ENCODE measurements at places on chromosomes 12 and 14.

- DNase-seq, result no peak
Observed at GRCh38 chr14:68819260-68819691, 26.4 kb upstream of the ZFP36L1 start.

DNA sequence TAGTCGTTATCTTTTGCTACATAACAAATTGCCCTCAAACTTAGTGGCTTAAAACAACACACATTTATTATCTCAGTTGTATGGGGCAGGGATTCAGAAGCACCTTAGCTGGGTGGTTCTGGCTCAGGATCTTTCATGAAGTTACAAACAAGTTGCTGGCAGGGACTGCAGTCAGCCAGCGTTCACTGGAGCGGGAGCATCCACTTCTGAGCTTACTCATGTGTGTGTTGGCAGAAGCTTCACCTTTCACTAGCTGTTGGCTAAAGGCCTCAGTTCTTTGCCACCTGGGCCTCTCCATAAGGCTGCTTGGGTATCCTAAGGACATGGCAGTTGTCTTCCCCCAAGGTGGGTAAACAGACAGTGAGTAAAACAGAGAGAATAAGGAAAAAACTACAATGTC is 365.7 kb downstream of the RPS29 start:
- DNase-seq, result no peak

DNA sequence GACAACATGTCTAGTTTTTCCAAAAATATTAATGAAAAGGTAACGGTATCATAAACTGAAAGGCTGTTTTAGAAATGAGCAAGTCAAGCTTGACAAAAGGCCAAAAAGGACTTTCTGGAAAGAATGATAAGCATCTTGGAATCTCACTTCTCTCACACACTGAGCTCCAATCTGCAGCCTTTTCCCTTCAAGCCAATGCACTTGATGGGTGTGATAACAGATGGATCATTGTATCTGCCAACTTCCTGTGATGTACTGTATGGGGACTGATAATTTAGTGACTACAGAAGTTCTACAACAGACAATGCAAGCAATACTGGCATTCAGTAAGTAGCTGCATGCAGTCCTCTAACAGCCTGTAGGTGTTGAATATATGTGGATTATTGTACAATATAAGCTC is 147.1 kb downstream of the MED13L start:
- DNase-seq, result no peak

DNA sequence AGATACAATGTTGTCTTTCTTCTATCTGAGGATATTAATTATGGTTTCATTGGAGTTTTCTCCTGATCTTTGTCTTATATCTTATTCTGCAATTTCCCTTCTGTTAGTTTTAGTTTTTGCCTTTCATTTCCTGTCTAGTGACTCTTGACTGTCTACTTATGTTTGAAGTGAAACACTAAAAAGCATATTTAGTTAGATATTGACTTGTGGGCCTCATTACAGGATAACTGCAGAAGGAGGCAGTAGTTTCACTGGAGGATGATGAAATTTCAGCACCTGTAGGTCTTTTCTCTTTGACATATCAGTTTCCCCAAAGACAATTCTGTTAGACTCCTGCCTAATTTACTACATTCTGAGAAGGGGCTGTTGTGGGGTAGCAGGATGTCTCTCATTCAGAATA is 97.5 kb upstream of the NEDD1 start:
- DNase-seq, result no peak

- DNase-seq, result no peak
Observed at GRCh38 chr12:5904969-5905368, 40.1 kb downstream of the ANO2 start.

GRCh38 chr12:127588249-127588648 is 678.7 kb upstream of the TMEM132C start:
- DNase-seq, result no peak

All from hematopoietic multipotent progenitor cell treated with erythropoietin and hydrocortisone succinate and interleukin-3 and kit ligand, for 17 days (in vitro differentiated cells).